ENCODE measurements at places on chromosomes 2 and 18.

DNA sequence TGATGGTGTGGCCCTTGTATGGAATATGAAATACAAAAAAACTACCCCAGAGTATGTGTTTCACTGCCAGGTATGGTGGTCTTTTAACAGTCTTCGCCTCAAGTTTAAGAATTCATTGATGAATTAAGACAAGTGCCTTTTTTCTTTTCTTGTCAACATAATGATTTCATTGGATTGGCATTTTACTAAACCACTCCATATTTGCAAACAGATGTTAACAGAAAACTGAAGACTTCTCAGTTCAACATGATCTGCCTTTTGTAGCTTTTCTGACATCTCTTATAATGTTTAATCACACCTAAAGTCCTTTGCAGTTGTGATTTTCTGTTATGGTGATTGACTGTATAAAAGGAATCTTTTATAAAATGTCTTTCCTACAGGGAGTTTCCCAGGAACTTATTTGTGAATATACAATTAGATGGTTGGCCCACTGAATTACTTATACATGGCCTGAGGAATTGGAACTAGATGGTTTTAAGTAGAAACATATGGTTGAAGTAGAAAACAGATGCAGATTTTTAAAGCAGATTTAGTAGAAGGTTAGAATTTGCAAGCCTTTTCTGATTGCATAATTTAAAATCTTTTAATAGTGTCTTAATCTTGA lies 39.7 kb downstream of the DYNC1I2 start:
- no peak for DNase-seq

GRCh38 chr18:54777118-54777791 lies 51.0 kb upstream of the RAB27B start:
- no peak for DNase-seq

GRCh38 chr18:67432806-67433205 lies 83.7 kb downstream of the DSEL start:
- no peak for DNase-seq

- DNase-seq: no peak
Observed at GRCh38 chr2:28273751-28274150, 118.9 kb upstream of the FOSL2 start.

DNA sequence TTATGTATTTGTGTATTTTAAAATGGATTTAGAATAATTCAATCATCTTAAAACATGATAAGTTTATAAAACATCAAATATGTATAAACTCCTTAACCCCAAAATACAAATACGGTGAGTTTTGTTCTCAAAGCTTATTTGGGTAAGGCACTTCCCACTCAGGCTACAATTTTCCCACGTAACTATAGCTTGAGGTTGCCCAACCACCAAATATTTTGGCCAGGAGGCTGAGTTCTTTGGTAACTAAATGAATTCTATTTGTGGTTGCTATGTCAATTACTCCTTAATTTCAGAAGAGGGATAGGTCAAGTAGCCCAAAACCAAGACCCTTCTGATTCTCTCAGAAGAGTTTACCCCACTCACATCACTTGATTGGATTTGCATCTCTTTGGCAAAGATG lies 70.4 kb downstream of the MYL12B start:
- no peak for DNase-seq

GRCh38 chr2:85777441-85777861 lies 23.7 kb downstream of the ATOH8 start:
- no peak for DNase-seq

GRCh38 chr2:64203858-64204632 lies 59.8 kb upstream of the PELI1 start:
- peak; percentile 48 for DNase-seq

DNA sequence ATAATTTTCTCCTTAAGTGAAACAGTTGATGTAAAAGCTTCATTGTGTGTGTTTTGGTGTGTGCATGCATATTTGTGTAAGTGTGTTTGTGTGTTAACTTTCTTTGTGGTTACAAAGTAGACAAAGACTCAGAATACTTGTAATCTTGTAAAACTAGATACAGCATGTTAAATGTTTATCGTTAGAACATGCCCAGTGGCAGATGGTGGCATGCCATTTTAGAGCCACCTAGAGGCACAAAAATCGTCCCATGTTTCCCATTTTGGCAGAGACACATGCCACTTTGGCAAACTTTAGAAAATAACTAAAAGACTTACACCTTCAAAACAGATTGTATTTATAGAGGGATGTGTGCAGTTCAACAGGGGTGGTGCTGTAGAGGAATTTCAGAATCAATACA lies 224.1 kb downstream of the LRP1B start:
- no peak for DNase-seq

GRCh38 chr18:21387886-21388285 lies 145.9 kb downstream of the GREB1L start:
- no peak for DNase-seq

- DNase-seq: no peak
Observed at GRCh38 chr2:233359823-233360222, 5.5 kb downstream of the DGKD start.

DNA sequence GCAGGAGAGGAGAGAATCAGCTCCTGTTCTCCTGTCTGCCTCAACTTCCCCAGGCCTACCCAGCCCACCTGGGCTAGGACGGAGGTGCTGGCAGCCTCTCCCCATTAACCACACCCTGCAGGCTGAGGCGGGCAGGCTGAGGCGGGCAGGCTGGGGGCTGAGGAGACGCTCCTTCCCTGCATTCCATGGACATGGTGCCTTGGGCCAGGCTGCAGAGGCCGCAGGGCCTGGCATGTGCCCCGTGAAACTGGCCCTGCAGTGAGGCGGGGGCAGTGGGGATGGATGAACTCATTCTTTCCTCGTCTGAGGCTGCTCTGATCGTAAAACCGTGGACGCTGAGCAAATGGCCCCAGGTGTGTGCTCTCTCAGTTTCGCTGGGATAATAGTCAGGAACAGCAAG lies 84.7 kb upstream of the LAPTM4A start:
- DNase-seq: no peak
